SK-N-SH (cell line): ENCODE measurements at places on chromosomes 3 and 15. TPM values are rescaled to one million over a fixed set of nuclear protein-coding genes. Genes with fewer than 3 reads are reported as not detected.

- no peak for DNase-seq
- peaks cover 30% of the 10 kb centered on the region for H3K4me1 ChIP-seq
- H3K36me3 ChIP-seq = no peaks in the 10 kb centered on the region
- H3K4me3 ChIP-seq = no peak overlapping the region
- no peak overlapping the region for H3K27ac ChIP-seq
- no peaks in the 10 kb centered on the region for H3K27me3 ChIP-seq
Measured at GRCh38 chr15:87760547-87761314, 495.8 kb downstream of the NTRK3 start.

- no peaks in the 10 kb centered on the region for H3K27me3 ChIP-seq
- no peak for DNase-seq
- no peak overlapping the region for H3K4me3 ChIP-seq
- H3K36me3 ChIP-seq = peaks cover 11% of the 10 kb centered on the region
Measured at GRCh38 chr3:67006460-67006859, 8.4 kb downstream of the KBTBD8 start.

The FOXB1 gene
- not detected in 2 replicates for polyA plus RNA-seq

The GPR149 gene
- polyA plus RNA-seq = not detected in 2 replicates

GRCh38 chr3:195512798-195513345 is 30.3 kb downstream of the PPP1R2 start:
- DNase-seq = no peak
- H3K4me3 ChIP-seq = no peak overlapping the region
- H3K4me1 ChIP-seq = peaks cover 11% of the 10 kb centered on the region
- no peaks in the 10 kb centered on the region for H3K27me3 ChIP-seq

DNA sequence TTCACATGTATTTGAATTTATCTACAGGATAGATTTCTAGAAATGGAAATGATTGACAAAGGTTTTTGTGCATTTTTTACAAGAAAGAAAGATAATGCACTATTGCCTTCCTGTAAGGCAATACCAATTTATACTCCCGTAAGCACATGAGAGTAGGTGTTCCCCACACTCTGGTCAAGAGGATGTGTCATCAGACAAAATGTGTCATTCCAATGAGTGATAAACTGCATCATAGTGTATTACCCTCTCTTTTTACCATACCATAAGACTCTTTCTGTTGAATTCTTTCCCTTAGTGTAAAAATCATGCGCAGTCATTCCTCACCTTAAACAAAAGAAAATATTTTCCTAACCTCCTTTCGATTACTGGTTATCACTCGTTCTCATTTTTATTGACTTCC is 251.0 kb downstream of the ROBO1 start:
- no peak for DNase-seq
- no peaks in the 10 kb centered on the region for H3K27me3 ChIP-seq
- H3K4me3 ChIP-seq = no peak overlapping the region
- no peaks in the 10 kb centered on the region for H3K36me3 ChIP-seq
- peaks cover 16% of the 10 kb centered on the region for H3K4me1 ChIP-seq

GRCh38 chr15:69035205-69035917 is 20.9 kb downstream of the NOX5 start:
- no peaks in the 10 kb centered on the region for H3K27me3 ChIP-seq
- no peak for DNase-seq
- no peak overlapping the region for H3K4me3 ChIP-seq
- H3K27ac ChIP-seq = no peak overlapping the region
- no peaks in the 10 kb centered on the region; the same call in 1 of the 2 replicates for H3K4me1 ChIP-seq
- H3K36me3 ChIP-seq = no peaks in the 10 kb centered on the region

DNA sequence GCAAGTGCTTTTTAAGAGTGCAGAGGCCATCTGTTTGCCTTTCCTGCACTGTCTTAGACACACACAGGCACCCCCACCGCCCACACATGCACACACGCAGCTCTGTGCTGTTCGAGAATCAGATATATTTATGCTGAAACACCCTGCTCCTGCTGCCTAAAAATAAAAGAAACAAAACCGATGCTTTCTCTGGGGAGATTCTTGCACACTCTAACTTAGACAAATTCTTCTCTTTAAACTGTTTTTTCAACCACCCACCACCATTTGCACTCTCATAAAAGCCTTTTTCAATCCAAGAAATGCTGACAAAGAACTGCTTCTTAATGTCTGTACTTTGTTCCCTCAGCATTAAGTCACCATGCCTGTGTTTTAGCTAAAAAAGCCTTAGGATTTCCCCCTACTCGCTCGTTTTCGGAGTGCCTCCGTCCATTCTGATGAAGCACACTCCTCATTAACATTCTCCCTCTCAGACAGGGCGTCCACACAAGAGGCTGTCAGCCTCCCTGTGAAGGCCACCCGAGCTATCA is 26.2 kb downstream of the SLC12A8 start:
- peak; percentile 53 for DNase-seq
- no peaks in the 10 kb centered on the region for H3K4me1 ChIP-seq
- H3K27ac ChIP-seq = no peak overlapping the region
- H3K36me3 ChIP-seq = no peaks in the 10 kb centered on the region
- no peaks in the 10 kb centered on the region for H3K27me3 ChIP-seq

The GPR62 gene
- 0.02 and 0.10 TPM in 2 replicates for polyA plus RNA-seq

DNA sequence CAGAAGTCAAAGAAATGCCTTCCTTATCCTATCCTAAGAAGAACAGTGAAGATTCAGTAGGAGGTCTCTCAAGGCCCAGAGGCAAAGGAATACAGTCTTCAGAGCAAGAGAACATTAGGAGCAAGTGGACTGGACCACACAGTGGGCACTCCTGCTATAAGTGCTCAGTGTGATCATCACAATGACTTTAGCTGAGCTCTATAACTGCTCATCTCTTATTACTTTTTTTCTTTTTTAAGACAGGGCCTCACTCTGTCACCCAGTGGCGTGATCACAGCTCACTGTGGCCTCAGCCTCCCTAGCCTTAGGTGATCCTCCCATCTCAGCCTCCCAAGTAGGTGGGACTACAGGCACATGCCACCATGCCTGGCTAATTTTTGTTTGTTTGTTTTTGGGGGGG is 48.1 kb downstream of the COL8A1 start:
- H3K27me3 ChIP-seq = peaks cover 18% of the 10 kb centered on the region; the same call in 1 of the 2 replicates

DNA sequence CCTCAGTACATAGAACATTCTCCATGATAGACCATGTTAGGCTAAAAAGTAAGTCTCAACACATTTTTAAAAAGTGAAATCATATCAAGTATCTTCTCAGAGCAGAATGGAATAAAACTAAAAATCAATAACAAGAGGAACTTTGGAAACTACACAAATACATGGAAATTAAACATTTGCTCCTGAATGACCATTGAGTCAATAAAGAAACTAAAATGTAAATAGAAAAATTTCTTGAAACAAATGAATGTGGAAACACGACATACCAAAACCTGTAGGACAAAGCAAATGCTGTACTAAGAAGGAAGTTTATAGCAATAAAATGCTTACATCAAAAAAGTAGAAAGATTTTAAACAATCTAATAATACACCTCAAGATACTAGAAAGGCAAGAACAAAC is 33.6 kb downstream of the NEK10 start:
- no peaks in the 10 kb centered on the region for H3K27me3 ChIP-seq
- no peak overlapping the region for H3K27ac ChIP-seq
- H3K4me1 ChIP-seq = no peaks in the 10 kb centered on the region
- no peak overlapping the region for H3K4me3 ChIP-seq

- no peak overlapping the region for H3K27ac ChIP-seq
- DNase-seq = no peak
- H3K4me3 ChIP-seq = no peak overlapping the region
- H3K27me3 ChIP-seq = no peaks in the 10 kb centered on the region
Measured at GRCh38 chr3:27633224-27633545, 88.9 kb downstream of the EOMES start.

The RYR3 gene
- polyA plus RNA-seq = 0.02 and 0.08 TPM in 2 replicates
